Activated T-cell treated with anti-CD3 and anti-CD28 coated beads, Interleukin-2, amount 50 U/mL, for 24 hours (primary cell): ENCODE measurements at places on chromosomes 1 and 21.
A peak's percentile ranks its signal among the peaks of the same experiment; 100 is the strongest.

DNA sequence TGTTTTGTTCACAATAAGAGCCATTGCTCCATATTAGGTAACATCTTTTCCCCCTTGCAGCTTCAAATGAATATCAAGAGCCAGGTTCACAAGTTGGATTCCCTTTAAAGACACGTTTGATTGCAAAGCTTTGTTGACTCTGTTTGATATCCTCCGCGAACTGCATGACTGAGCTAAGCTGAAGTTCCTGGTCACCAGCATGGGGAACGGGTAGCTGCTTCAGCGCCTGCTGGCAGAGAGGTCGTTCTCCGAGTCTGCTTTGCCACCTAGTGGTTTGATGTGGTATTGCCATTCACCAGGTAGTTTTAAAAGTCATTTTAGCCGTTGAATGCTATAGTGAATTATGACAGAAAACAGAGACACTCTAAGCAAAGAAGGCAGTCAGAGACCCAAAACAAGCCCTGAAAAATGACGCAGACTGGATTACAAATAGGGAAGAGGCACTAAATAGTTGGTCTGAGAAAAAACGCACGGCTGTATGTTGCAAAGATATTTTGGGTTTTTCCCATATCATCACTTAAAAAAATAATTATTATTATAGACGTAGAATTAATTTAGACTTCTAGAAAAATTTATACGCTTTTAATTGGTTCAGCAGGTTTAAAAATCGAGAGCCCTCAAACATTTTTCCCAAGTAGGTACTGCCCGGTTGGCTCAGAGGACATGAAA, 193.5 kb upstream of the FMN2 start:
- H3K27me3 ChIP-seq: peaks cover 6% of the 10 kb centered on the region
- no peak overlapping the region for H3K27ac ChIP-seq
- no peak overlapping the region for H3K4me3 ChIP-seq
- peaks cover 7% of the 10 kb centered on the region for H3K4me1 ChIP-seq
- DNase-seq: peak; percentile 69

DNA sequence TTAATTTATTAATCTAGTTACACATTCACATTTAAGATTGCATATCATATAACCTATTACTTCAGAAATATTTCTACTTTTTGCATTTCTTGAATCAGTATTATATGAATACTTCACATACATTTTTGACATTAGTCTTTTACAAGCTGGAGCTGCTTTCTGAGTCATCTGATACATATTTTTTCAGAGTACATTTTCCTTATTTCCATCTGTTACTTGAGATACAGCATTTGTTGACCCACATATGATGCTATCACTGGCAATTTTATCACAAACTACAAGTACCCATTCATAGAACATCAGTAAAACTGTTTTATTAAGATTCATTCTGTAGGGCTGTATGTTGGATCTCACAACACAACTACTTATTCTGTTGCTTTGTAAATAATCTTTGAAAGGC, 367.2 kb upstream of the ST6GALNAC5 start:
- H3K27ac ChIP-seq: no peak overlapping the region
- H3K27me3 ChIP-seq: no peaks in the 10 kb centered on the region
- DNase-seq: no peak
- peaks cover 14% of the 10 kb centered on the region for H3K4me1 ChIP-seq
- no peaks in the 10 kb centered on the region for H3K36me3 ChIP-seq

- no peaks in the 10 kb centered on the region for H3K36me3 ChIP-seq
- H3K4me3 ChIP-seq: no peak overlapping the region
- peaks cover 33% of the 10 kb centered on the region for H3K27me3 ChIP-seq
- no peak overlapping the region for H3K27ac ChIP-seq
- H3K4me1 ChIP-seq: no peaks in the 10 kb centered on the region
Observed at GRCh38 chr1:20445956-20446355, 40.1 kb downstream of the CAMK2N1 start.

DNA sequence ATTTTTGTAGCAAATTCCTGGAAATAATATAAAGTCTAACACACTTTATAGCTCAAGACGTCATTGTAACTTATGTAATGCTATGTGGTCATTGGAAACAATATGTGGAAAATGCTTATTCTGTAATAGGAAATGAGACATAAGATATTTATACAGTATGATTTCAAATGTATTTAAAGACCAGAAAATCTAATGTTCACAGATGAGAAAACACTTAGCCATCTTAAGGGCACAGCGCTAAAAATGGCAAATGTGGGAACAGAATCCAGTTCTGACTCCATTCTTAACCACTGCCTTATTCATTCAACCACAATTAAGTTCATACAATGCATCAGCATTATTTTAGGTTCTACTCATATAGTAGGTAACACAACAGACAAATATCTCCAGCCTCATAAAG, 12.5 kb downstream of the CSDE1 start:
- peaks cover 99% of the 10 kb centered on the region for H3K36me3 ChIP-seq
- peak overlapping the region; percentile 60 for H3K27ac ChIP-seq
- H3K4me1 ChIP-seq: peaks cover 80% of the 10 kb centered on the region
- H3K4me3 ChIP-seq: peak overlapping the region; percentile 11

- no peak for DNase-seq
- peak overlapping the region; percentile 19 for H3K27ac ChIP-seq
- no peaks in the 10 kb centered on the region for H3K27me3 ChIP-seq
- H3K36me3 ChIP-seq: peaks cover 42% of the 10 kb centered on the region
- H3K4me1 ChIP-seq: peaks cover 85% of the 10 kb centered on the region
Observed at GRCh38 chr21:34956416-34957316, 92.4 kb downstream of the RUNX1 start.

DNA sequence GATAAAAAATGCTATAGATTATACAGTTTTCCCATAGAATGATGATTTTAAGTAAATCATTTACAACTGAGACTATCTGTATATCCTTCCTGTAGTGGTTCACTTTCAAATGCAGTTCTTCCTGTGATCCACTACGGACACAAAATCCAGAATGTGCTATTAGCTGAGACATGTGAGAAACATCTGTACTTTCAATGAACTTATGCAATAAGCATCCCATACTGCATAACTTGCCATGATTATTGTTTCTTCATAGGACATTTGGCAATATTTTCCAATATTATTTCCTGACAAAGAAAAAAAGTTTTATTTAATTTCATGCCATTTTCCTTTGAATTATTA, 83.5 kb upstream of the PRDX6 start:
- no peaks in the 10 kb centered on the region for H3K27me3 ChIP-seq
- H3K4me1 ChIP-seq: no peaks in the 10 kb centered on the region
- H3K36me3 ChIP-seq: no peaks in the 10 kb centered on the region
- no peak for DNase-seq

DNA sequence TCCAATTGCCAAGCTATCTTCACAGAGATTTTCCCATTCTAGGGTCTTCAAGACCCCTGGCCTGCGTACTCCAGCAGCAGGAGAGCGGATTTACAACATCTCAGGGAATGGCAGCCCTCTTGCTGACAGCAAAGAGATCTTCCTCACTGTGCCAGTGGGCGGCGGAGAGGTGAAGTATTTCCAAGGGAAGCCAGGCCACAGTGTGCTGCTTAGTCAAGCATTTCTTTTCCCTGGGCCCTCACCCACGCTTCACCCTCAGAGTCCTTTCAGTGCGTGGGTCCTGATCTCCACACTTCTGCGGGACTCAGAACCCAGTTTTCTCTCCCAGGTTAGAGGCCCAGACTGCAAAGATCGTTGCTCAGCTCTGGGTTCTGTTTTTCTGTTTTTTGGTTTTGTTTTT, 13.1 kb downstream of the CDCA8 start:
- no peak overlapping the region for H3K4me3 ChIP-seq
- H3K36me3 ChIP-seq: peaks cover 92% of the 10 kb centered on the region
- H3K4me1 ChIP-seq: no peaks in the 10 kb centered on the region
- no peaks in the 10 kb centered on the region for H3K27me3 ChIP-seq

DNA sequence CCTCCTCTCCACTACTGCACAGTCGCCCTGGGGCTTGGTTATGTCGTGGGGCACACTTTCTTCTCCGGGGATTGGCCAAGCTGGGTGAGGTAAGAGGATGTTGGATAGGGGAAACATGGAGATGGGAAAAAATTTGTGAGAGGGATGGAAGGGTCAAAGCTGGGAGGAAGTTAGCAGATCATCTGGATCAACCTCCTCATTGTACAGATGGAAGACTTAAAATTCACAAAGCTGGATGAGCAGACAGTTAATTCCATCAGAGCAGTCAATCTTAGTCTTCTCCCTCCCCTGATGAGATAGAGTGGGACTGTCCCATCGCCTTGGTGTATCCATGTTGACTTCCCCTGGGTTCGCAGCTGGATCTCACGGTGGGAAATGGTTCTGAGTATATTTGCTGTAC, 69.6 kb upstream of the CNTN2 start:
- H3K4me3 ChIP-seq: no peak overlapping the region
- no peaks in the 10 kb centered on the region for H3K4me1 ChIP-seq
- H3K27me3 ChIP-seq: peaks cover 28% of the 10 kb centered on the region
- no peak overlapping the region for H3K27ac ChIP-seq
- H3K36me3 ChIP-seq: no peaks in the 10 kb centered on the region

DNA sequence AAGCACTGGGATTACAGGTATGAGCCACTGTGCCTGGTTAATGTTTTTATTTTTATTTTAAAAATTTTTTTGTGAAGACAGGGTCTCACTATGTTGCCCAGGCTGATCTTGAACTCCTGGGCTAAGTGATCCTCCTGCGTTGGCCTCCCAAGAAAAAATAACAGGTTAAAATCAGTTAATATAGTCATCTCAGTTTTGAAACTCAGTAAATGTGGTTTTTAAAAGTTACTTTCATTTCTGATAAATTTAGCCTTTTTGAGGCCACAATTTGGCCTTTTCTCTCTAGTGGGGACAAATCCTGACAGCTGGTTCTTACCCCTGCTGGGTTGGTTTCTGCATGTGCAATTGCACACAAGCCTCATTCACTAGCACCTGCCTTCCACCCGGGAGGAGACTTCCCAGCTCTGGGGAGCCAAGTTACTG, 13.3 kb downstream of the PMF1 start:
- H3K36me3 ChIP-seq: peaks cover 80% of the 10 kb centered on the region
- peaks cover 60% of the 10 kb centered on the region for H3K4me1 ChIP-seq
- no peaks in the 10 kb centered on the region for H3K27me3 ChIP-seq
- H3K4me3 ChIP-seq: peak overlapping the region; percentile 16

GRCh38 chr21:32844653-32845436, 73.3 kb upstream of the PAXBP1 start:
- no peaks in the 10 kb centered on the region for H3K4me1 ChIP-seq
- peaks cover 7% of the 10 kb centered on the region for H3K27me3 ChIP-seq

- H3K36me3 ChIP-seq: peaks cover 29% of the 10 kb centered on the region
- DNase-seq: no peak
- H3K27ac ChIP-seq: peak overlapping the region; percentile 87
- no peaks in the 10 kb centered on the region for H3K27me3 ChIP-seq
- no peak overlapping the region for H3K4me3 ChIP-seq
Observed at GRCh38 chr21:35002879-35003722, 46.0 kb downstream of the RUNX1 start.

DNA sequence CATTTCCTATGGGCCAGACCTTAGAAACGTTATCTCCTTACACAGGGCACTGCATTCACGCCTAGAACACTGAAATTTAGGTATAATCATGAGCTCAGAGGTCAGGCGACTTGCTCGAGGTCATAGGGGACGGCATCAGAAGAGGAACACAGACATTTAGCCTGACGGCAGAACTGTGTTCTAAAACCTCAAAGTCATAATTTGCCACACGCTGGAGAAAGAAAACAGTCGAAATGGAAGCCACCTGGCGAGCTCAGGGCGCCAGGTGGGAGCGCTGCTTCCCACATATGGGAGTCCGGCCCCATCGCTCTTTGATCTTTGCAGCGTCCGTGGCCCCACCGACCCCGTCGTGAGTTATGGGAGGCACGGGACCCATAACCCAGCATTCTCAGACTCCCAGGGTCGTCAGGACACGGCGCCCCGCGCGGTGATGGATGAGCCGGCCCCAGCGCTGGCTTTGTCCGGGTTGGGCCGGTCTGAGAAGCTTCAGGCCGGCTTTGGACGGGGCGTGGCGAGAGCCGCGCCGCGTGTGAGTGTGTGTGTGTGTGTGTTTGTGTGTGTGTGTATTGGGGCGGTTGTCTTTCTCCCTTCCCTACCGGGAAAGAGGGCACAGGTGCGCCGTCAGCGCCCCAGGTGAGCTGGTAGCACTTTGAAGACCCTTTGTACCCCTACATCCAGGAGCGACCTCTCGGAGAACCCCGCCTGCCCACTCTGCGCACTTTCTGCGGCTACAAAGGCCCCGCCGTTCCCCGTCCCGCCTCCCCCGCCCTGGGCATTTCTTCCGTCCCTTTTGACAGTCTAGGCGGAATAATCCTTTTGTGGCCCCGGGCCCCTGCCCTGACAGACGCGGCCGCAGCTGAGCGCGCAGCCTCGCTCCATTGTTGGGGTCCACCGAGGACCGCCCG, 861 bp upstream of the DRAXIN start:
- no peaks in the 10 kb centered on the region for H3K36me3 ChIP-seq
- H3K27ac ChIP-seq: no peak overlapping the region
- DNase-seq: no peak
- peaks cover 49% of the 10 kb centered on the region for H3K27me3 ChIP-seq
- peaks cover 23% of the 10 kb centered on the region for H3K4me1 ChIP-seq

- H3K4me3 ChIP-seq: peak overlapping the region; percentile 50
- no peaks in the 10 kb centered on the region for H3K27me3 ChIP-seq
- no peak for DNase-seq
- peaks cover 47% of the 10 kb centered on the region for H3K36me3 ChIP-seq
- H3K27ac ChIP-seq: peak overlapping the region; percentile 94
- H3K4me1 ChIP-seq: peaks cover 89% of the 10 kb centered on the region
Observed at GRCh38 chr1:172670316-172670715, 11.4 kb downstream of the FASLG start.

DNA sequence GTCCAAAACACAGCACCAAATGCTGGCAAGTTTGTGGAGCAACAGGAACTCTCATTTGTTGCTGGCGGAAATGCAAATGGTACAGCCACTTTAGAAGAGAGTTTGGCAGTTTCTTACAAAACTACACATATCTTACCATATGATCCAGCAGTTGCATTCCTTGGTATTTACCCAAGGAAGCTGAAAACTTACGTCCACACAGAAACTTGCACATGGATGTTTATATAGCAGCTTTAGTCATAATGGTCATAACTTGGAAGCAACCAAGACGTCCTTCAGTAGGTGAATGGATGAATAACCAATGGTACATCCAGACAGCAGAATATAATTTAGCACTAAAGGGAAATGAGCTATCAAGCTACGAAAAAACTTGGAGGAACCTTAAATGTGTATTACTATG, 66.4 kb downstream of the MARK1 start:
- H3K36me3 ChIP-seq: no peaks in the 10 kb centered on the region
- DNase-seq: no peak
- no peaks in the 10 kb centered on the region for H3K4me1 ChIP-seq
- H3K27me3 ChIP-seq: peaks cover 8% of the 10 kb centered on the region
- no peak overlapping the region for H3K27ac ChIP-seq

GRCh38 chr1:116166011-116166571, 54.9 kb downstream of the MAB21L3 start:
- H3K36me3 ChIP-seq: no peaks in the 10 kb centered on the region
- DNase-seq: no peak
- H3K27me3 ChIP-seq: no peaks in the 10 kb centered on the region
- peaks cover 16% of the 10 kb centered on the region for H3K4me1 ChIP-seq
- H3K27ac ChIP-seq: no peak overlapping the region
